ENCODE measurements at places on chromosomes 7 and 10. TPM values are rescaled to one million over a fixed set of nuclear protein-coding genes. Genes with fewer than 3 reads are reported as not detected.

The SLC13A1 gene
- not detected for total RNA-seq

DNA sequence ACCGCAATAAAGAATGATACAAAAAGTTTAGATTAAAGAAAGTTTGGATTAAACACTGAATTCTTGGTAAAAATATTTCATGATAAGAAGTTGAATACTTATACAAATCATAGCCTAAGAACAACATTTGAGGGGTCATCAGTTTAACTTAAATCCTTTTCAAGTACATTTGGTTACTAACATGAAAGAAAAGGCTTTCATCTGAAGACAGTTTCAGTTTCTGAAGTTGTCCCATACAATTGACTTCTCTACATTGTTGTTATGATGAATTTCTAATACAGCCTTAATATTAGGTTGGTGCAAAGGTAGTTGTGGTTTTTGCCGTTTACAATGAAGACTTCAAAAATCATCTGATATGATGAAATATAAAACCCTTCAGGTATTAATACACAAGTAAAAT lies 317.5 kb upstream of the MAGI2 start:
- no peaks in the 10 kb centered on the region for H3K27me3 ChIP-seq
- H3K4me3 ChIP-seq = no peak overlapping the region
- H3K27ac ChIP-seq = no peak overlapping the region
- H3K36me3 ChIP-seq = no peaks in the 10 kb centered on the region
- no peak for ATAC-seq
- no peaks in the 10 kb centered on the region for H3K4me1 ChIP-seq

DNA sequence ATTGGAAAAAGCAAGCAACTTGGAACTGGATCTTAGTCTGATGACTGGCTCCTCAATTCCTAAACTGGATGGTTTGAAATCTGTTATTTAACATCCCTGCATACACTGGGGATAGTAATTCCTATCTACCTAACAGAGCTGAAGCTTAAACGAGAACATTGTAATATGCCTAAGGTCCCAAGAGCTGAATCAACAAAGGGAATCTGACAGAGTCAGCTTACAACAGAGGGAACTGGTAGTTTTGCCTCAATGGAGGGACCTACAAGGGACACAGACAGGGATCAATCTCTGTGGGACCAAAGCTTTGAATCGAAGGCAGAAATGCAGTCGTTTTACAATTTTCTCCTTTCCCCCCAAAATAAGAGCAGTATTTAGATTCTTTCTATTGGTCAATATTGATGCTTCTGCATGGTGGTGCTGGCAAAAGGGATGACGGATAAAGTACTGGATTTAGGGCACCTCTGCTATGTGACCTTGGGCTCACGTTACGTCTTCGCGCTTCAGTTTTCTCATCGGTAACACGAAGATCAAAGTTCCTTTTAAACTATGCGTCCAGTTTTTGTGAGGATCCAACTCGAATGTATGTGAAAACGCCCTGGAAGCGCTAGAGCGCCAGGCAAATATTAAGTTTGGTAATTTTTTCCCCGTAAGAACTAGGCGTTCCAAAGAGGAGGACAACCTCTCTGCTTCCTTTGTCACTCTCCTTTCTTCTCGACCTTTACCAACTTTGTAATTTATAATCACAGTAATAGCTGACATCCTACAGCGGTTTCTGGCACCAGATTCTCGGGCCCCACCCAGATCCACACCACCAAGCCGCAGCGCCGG lies 1.1 kb downstream of the ACTR1A start:
- H3K4me1 ChIP-seq = peaks cover 4% of the 10 kb centered on the region
- ATAC-seq = no peak
- peak overlapping the region; percentile 71 for H3K4me3 ChIP-seq
- H3K27me3 ChIP-seq = no peaks in the 10 kb centered on the region

The WIPF3 gene
- 5.9 TPM for total RNA-seq

DNA sequence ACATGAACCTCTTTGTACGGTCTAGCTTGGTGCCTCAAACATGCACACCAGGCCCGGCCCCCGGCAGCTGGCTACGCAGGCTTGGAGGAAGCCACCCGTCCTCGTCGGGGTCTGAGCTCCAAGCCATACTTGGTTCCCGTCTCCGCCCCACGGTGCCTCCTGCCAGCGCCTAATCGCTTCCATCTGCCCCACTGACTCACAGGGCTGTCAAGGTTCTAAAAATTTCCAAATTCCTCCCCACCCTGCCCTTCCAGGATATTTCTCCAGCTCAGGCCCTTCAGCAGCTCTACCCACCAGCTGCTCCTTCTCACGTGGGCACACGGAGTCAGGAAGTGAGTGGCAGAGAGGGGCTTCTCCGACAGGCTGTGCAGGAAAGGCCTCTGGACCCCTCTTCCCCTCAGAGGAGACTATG lies 38.8 kb downstream of the TMEM270 start:
- no peaks in the 10 kb centered on the region for H3K27me3 ChIP-seq
- no peak overlapping the region for H3K4me3 ChIP-seq
- H3K36me3 ChIP-seq = no peaks in the 10 kb centered on the region
- peak; percentile 55 for ATAC-seq

GRCh38 chr10:124043310-124044142 lies 49.9 kb downstream of the CHST15 start:
- peaks cover 92% of the 10 kb centered on the region for H3K4me1 ChIP-seq
- H3K27me3 ChIP-seq = no peaks in the 10 kb centered on the region
- no peaks in the 10 kb centered on the region for H3K36me3 ChIP-seq
- no peak for ATAC-seq
- peak overlapping the region; percentile 70 for H3K27ac ChIP-seq

DNA sequence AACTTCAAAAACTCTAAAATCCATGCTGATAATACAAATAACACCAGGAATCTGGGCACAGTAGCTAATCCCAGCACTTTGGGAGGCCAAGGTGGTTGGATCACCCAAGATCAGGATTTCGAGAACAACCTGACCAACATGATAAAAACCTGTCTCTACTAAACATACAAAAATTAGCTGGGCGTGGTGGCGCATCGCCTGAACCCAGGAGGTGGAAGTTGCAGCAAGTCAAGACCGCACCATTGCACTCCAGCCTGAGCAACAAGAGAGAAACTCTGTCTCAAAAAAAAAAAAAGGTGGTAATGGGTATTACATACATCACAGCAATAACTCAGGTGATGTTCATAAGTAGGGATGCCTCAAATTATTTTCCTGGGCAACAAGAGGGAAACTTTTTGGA lies 315.0 kb upstream of the MEOX2 start:
- H3K27ac ChIP-seq = no peak overlapping the region
- H3K4me3 ChIP-seq = no peak overlapping the region
- no peaks in the 10 kb centered on the region for H3K36me3 ChIP-seq
- H3K4me1 ChIP-seq = no peaks in the 10 kb centered on the region
- H3K27me3 ChIP-seq = no peaks in the 10 kb centered on the region

The MEPCE gene
- 30.8 TPM for total RNA-seq

The DENND2A gene
- 25.2 TPM for total RNA-seq

DNA sequence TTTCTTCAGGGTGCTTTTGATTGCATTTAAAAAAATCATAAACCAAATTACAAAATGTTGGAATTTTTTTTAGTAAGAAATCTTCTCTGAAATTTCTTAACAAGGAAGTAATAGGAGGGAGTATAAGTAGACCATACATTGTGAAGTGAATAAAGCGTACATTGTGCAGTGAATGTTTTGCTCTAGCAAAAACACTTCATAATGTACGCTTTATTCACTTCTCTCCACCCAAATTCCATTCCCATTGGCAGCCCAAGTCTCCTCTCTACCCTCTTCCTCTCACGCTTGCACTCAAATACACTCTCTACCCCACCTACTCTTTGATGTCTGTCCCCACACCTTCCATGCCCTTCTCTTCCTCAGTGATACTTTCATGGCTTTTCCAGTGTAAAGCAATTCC lies 241.0 kb downstream of the PPP1R3A start:
- no peak overlapping the region for H3K4me3 ChIP-seq
- no peaks in the 10 kb centered on the region for H3K36me3 ChIP-seq
- H3K27ac ChIP-seq = no peak overlapping the region
- H3K4me1 ChIP-seq = no peaks in the 10 kb centered on the region
- no peak for ATAC-seq
- no peaks in the 10 kb centered on the region for H3K27me3 ChIP-seq

DNA sequence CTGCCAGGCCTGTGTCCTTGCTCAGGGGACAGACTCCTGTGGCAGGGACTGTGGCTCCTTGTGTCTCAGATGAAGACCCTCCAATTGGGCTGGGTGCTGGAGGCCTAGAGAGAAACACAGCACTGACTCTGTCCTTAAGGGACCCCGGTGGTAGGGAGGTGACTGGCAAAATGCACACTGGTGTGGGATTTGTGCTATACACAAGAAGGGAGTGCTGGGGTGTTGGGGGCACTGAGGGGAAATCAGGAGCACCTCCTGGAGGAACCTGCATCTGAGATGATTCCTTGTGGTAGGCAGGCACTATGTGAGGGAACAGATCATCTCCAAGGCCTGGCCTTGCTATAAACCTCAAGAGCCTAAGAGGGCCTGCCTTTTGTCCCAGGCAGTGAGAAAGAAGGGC lies 149.2 kb downstream of the RPS24 start:
- H3K4me1 ChIP-seq = peaks cover 3% of the 10 kb centered on the region
- no peaks in the 10 kb centered on the region for H3K36me3 ChIP-seq
- no peak overlapping the region for H3K27ac ChIP-seq
- H3K27me3 ChIP-seq = no peaks in the 10 kb centered on the region
- ATAC-seq = no peak

The EIF3B gene
- total RNA-seq = 147 TPM

DNA sequence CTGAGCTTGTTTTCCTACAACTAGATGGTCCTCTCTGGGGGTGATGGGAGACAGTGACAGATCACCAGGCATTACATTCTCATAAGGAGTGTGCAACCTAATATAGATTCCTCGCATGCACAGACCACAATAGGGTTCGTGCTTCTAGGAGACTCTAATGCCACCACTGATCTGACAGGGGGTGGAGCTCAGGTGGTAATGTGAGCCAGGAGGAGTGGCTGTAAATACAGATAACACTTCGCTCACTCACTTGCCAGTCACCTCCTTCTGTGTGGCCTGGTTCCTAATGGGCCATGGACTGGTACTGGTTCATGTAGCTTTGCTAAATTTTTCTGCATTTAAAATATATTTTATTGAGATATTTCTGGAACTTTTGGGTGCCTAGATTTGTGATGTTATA lies 202.3 kb upstream of the ZNF32 start:
- ATAC-seq = no peak
- H3K4me1 ChIP-seq = peaks cover 6% of the 10 kb centered on the region
- H3K27me3 ChIP-seq = no peaks in the 10 kb centered on the region
- H3K27ac ChIP-seq = no peak overlapping the region
- H3K36me3 ChIP-seq = no peaks in the 10 kb centered on the region
